ENCODE measurements at places on chromosomes 4 and X. TPM values are rescaled to one million over a fixed set of nuclear protein-coding genes. Genes with fewer than 3 reads are reported as not detected.
A peak's percentile ranks its signal among the peaks of the same experiment; 100 is the strongest.

SLC4A4 gene
- total RNA-seq: not detected

SHOX gene
- not detected for total RNA-seq

CASK gene
- 43.2 TPM for total RNA-seq

SYP gene
- total RNA-seq: 0.75 TPM

GNRHR gene
- not detected for total RNA-seq

TLR2 gene
- total RNA-seq: 0.23 TPM

SLITRK2 gene
- total RNA-seq: not detected

RRAGB gene
- total RNA-seq: 10.6 TPM

DNA sequence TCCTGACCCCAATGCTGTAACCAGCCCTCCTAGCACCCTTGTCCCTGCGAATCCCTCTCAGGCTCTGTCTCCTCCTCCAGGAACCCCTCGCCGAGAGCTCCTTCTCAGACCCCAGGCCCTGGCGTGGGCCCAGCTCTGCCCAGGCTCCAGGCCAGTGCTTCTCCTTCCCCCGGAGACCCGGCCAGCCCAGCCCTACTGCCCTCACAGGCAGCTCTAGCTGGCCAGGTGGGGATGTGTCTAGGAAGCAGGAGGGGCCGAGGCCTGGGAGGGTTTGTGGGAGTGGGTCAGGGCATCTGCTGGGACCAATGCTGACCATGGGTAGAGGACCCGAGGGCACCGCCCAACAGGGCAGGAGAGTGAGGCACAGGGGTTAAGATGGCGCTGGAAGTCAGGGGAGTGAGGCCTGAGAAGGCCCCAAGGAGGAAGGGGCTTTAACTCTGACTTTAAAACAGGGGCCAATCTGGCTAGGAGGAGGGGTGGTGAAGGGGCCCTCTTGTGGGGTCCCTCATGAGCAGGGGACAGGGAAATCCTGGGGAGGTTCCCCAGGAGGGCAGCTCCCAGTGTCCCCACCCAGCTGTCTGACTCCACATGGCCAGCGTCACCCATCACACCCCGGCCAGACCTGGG, 64.7 kb upstream of the NKX1-1 start:
- H3K36me3 ChIP-seq: peaks cover 6% of the 10 kb centered on the region
- H3K27me3 ChIP-seq: peaks cover 16% of the 10 kb centered on the region
- H3K4me3 ChIP-seq: no peak overlapping the region
- no peak overlapping the region for H3K27ac ChIP-seq

DNA sequence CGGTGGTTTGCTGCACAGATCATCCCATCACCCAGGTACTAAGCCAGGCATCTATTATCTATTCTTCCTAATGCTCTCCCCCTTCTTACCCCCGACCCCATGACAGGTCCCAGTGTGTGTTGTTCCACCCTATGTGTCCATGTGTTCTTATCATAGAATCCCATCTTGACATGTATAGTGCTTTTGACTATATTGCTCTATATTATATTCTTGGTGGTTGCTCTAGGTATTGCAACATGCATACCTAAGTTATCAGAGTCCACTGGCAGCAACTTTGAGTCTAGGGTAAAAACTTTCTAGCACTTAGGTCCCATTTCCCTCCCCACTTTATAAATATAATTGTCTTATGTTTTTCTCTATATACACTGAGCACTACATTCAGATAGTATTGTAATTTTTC, 170.3 kb downstream of the TBX22 start:
- H3K27me3 ChIP-seq: no peaks in the 10 kb centered on the region
- DNase-seq: no peak
- H3K4me3 ChIP-seq: no peak overlapping the region
- no peaks in the 10 kb centered on the region for H3K4me1 ChIP-seq

GRCh38 chr4:988726-989721, 2.2 kb downstream of the IDUA start:
- H3K36me3 ChIP-seq: no peaks in the 10 kb centered on the region
- no peak overlapping the region for H3K27ac ChIP-seq
- DNase-seq: no peak
- H3K4me3 ChIP-seq: no peak overlapping the region

- no peaks in the 10 kb centered on the region for H3K36me3 ChIP-seq
- no peak overlapping the region for H3K27ac ChIP-seq
- DNase-seq: peak; percentile 54
- H3K4me3 ChIP-seq: peak overlapping the region; percentile 17
- H3K4me1 ChIP-seq: peaks cover 6% of the 10 kb centered on the region
- H3K27me3 ChIP-seq: peaks cover 35% of the 10 kb centered on the region
These were observed 37.8 kb upstream of the PCDH19 start for GRCh38 chrX:100447655-100448397.

GRCh38 chr4:13590766-13591165, 36.8 kb downstream of the BOD1L1 start:
- peaks cover 81% of the 10 kb centered on the region for H3K36me3 ChIP-seq
- no peak overlapping the region for H3K27ac ChIP-seq
- no peak overlapping the region for H3K4me3 ChIP-seq
- no peaks in the 10 kb centered on the region for H3K4me1 ChIP-seq

- H3K27ac ChIP-seq: no peak overlapping the region
- no peaks in the 10 kb centered on the region for H3K4me1 ChIP-seq
- H3K36me3 ChIP-seq: no peaks in the 10 kb centered on the region
- no peak overlapping the region for H3K4me3 ChIP-seq
- peaks cover 12% of the 10 kb centered on the region for H3K27me3 ChIP-seq
- DNase-seq: no peak
These were observed 632.9 kb downstream of the ZNF674 start for GRCh38 chrX:45912316-45912715.

DNA sequence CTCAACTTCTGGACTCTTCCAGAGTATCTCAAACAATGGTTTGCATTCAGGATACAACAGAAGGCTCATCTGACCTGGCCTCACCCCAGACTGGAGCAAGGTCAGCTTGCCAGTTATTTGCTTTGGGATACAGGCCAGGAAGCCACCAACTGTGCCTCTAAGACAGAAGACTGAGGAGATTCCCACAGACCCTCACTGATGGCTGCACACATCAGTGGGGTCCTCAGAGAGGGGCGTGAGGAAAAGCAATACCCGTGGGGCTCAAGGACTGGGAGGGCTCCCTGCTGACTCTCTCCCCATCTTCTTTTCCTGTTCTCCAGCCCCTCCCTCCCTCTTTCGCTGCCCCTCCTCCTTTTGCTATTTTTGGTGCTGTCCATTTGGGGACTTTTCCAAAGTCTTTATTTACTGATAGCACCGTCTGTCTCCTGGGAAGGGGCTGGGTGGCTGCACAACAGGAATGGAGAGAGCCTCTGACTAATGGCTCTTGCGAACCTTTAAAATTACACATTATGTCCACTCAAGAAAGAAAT, 23.2 kb downstream of the RELL1 start:
- no peak overlapping the region for H3K4me3 ChIP-seq
- no peaks in the 10 kb centered on the region for H3K36me3 ChIP-seq
- no peak for DNase-seq
- no peaks in the 10 kb centered on the region for H3K27me3 ChIP-seq

DNA sequence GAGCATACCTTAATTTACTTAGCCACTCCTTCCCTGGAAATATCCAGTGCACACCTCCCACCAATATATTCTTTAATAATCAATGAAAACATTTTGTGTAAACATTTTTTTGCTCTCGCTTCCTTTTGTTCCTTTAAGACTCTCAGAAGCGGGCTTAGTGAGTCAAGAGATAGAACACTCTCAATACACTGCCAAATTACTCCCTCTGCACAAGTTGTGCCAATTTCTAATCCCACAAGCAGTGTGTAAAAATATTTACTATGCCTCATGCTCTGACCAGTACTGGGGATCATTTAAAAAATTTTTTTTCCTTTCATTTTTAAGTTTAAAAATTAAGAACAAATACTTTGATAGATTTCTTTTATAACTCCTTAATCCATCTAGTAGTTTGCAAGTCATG, 5.1 kb downstream of the MORF4L2 start:
- H3K36me3 ChIP-seq: peaks cover 84% of the 10 kb centered on the region
- H3K27ac ChIP-seq: no peak overlapping the region
- no peak overlapping the region for H3K4me3 ChIP-seq
- H3K27me3 ChIP-seq: peaks cover 52% of the 10 kb centered on the region

DNA sequence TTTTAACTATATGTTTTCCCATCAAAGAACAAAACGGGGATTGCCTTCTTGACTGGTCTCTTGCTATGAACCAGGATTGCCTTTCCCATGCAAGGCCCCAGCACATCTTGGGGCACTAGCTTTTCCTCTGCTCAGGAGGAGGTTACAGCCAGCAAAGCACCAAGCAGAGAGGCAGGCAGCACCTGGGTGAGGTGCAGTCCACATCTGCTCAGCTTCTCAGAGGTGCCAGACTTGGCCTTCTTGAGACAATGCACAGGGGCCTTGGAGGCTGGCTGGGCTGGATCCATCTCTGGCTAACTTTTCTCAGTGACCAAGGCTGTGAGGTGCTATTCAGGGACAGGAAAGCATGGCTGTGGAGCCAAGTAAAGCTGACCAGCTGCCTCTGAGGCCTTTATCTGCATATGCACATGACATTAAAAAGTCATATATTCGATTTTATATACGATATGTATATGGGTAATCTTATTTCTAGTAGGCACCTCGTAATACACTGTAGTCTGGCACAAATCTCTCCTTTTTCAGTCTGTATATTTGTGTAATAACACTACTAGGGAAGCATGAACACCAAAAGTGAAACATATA, 86.9 kb downstream of the CC2D2A start:
- DNase-seq: no peak
- no peak overlapping the region for H3K4me3 ChIP-seq
- no peak overlapping the region for H3K27ac ChIP-seq
- no peaks in the 10 kb centered on the region for H3K27me3 ChIP-seq
- peaks cover 4% of the 10 kb centered on the region for H3K4me1 ChIP-seq

DNA sequence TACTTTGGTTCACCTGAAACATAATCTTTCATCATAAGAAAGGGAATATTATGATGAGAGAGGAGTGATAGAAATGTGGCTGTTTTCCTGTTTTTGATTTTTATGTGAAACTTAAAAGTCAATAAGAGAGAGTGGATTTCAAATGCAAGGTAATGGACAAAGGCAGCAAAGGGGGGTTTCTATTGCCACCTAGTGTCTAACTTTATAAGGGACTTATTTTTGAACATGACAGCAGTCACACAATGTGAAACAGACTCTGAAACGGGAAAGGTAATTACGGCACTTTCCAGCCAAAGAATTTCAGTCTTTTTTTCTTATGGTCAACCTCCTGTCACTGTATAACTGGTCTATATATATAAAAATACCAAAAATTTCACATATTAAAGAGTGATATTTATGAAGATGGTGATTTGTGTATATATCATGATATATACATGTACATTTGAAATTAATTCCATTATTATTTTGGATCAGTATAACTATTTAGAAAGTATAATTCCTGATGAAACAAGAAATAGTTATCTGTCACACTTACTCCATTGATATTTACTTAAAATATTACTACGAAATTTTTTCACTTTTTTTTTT, 127.1 kb downstream of the FBXO8 start:
- no peak overlapping the region for H3K27ac ChIP-seq
- no peaks in the 10 kb centered on the region for H3K4me1 ChIP-seq
- H3K36me3 ChIP-seq: peaks cover 8% of the 10 kb centered on the region
- peaks cover 95% of the 10 kb centered on the region for H3K27me3 ChIP-seq
- DNase-seq: peak; percentile 41
- no peak overlapping the region for H3K4me3 ChIP-seq

GRCh38 chr4:183353557-183353956, 31.3 kb upstream of the CLDN24 start:
- H3K27ac ChIP-seq: no peak overlapping the region
- H3K4me1 ChIP-seq: peaks cover 34% of the 10 kb centered on the region
- H3K27me3 ChIP-seq: no peaks in the 10 kb centered on the region
- H3K4me3 ChIP-seq: no peak overlapping the region

DNA sequence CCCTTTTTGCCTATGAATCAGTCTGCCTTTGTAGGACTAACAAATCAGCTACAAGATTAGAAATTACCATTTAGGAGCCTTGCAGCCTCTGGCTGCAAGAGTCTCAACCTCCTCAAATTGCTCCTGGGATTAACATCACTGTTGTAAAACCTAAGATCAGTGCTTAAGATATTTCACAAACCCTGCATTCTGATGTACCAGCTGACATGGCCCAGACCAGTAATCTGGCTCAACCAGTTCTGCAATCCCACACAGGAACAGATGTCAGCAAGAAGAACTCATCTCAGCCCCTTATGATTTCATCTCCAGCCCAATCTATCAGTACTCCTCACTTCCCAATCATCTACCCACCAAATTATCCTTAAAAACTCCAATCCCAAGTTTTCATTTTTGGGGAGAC, 32.5 kb upstream of the AADAT start:
- H3K4me3 ChIP-seq: no peak overlapping the region
- H3K36me3 ChIP-seq: no peaks in the 10 kb centered on the region
- no peak for DNase-seq
- H3K4me1 ChIP-seq: no peaks in the 10 kb centered on the region
- no peaks in the 10 kb centered on the region for H3K27me3 ChIP-seq

- H3K36me3 ChIP-seq: peaks cover 15% of the 10 kb centered on the region
- no peak overlapping the region for H3K4me3 ChIP-seq
- H3K4me1 ChIP-seq: no peaks in the 10 kb centered on the region
These were observed 25.5 kb downstream of the MOB1B start for GRCh38 chr4:70927502-70928137.

- no peak for DNase-seq
- H3K4me3 ChIP-seq: no peak overlapping the region
- H3K27me3 ChIP-seq: no peaks in the 10 kb centered on the region
- no peaks in the 10 kb centered on the region for H3K36me3 ChIP-seq
- H3K27ac ChIP-seq: no peak overlapping the region
These were observed 16.7 kb upstream of the WDR45 start for GRCh38 chrX:49096419-49096818.

- H3K36me3 ChIP-seq: no peaks in the 10 kb centered on the region
- H3K4me1 ChIP-seq: peaks cover 31% of the 10 kb centered on the region
- peaks cover 8% of the 10 kb centered on the region for H3K27me3 ChIP-seq
- DNase-seq: no peak
- no peak overlapping the region for H3K4me3 ChIP-seq
These were observed 101.9 kb upstream of the RBPJ start for GRCh38 chr4:26218677-26219605.

DNA sequence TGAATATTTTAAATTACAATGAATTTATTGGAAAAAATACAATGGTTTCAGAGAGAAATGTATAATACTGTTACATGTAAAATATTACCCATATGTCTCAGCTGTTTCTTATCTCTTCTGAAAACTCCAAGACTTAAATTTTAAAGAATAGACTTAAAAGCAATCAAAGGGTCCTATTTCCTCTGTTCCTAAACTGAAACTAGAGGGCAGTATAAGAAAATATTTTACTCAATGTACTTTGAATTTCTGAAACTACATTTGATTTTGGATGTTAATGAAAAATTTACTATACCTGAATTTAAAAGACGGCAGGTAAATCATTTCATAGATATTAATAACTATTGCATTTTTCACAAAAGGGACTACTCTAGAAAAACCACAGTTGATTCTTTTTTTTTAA, 200.2 kb downstream of the LRBA start:
- H3K36me3 ChIP-seq: peaks cover 17% of the 10 kb centered on the region
- H3K27me3 ChIP-seq: no peaks in the 10 kb centered on the region
- H3K27ac ChIP-seq: no peak overlapping the region
- H3K4me3 ChIP-seq: no peak overlapping the region
- H3K4me1 ChIP-seq: peaks cover 6% of the 10 kb centered on the region
